Stimulated activated CD4-positive, alpha-beta T cell treated with anti-CD3 and anti-CD28 coated beads, Interleukin-4, amount 100 ng/mL, for 1 hour (primary cell): ENCODE measurements at places on chromosomes 11 and 22.

DNA sequence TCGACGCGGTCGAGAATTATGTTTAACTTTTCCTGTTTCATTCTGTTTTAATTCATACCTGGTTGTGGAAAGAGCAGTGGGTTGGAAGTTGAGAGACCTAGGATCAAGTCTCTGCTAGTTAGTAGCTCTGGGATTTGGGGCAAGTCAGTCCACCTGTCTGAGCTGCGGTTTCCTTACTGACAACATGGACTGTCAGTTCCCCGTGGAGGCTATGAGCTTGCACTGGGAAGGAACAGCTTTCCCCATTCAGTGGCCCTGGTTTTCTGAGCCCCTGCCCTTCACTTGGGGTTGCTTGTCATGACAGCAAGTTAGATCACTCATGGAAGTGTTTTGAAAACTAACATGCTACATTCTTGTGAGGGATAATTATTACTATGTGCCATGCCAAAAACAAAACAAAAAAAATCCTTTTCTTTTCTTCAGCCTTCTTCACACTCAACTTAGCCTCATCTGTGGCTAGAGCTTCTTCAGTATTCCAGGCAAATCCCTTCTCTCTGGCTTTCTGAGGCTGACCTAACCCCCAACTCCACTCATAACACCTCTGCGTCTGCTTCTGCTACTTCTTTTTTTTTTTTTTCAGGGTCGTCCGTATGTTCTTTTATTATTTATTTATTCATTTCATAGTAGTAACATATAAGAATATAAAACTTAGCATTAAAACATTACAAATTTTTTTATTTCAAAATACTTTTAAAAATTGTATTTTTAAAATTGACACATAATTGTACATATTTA lies 43.0 kb upstream of the ZBED5 start:
- no peak for DNase-seq

DNA sequence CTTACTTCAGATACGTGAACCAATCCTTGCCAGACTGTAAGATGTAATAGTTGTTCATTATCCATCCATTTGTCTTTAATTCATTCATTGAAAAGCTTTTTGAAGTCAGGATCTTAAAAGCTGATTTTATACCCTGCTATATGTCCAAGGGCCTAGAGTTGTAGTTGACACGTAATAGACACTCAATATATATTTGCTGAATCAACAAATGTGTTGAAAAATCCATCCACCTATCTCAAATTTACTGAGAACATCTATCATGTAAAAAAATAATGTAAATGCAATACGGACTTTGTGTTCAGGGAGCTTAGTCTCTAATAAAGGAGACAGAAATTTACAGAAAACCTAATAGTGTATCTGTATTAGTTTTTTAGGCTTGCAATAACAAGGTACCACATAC lies 521.0 kb downstream of the METTL15 start:
- no peak for DNase-seq

GRCh38 chr11:117000014-117000737 lies 98.1 kb downstream of the SIK3 start:
- DNase-seq = no peak

GRCh38 chr22:48327721-48328120 lies 1500.0 kb downstream of the BRD1 start:
- DNase-seq = no peak
